ENCODE measurements at places on chromosomes 3 and 15.

- no peak for DNase-seq
These were observed 13.1 kb downstream of the RSL24D1 start for GRCh38 chr15:55183679-55184078.

DNA sequence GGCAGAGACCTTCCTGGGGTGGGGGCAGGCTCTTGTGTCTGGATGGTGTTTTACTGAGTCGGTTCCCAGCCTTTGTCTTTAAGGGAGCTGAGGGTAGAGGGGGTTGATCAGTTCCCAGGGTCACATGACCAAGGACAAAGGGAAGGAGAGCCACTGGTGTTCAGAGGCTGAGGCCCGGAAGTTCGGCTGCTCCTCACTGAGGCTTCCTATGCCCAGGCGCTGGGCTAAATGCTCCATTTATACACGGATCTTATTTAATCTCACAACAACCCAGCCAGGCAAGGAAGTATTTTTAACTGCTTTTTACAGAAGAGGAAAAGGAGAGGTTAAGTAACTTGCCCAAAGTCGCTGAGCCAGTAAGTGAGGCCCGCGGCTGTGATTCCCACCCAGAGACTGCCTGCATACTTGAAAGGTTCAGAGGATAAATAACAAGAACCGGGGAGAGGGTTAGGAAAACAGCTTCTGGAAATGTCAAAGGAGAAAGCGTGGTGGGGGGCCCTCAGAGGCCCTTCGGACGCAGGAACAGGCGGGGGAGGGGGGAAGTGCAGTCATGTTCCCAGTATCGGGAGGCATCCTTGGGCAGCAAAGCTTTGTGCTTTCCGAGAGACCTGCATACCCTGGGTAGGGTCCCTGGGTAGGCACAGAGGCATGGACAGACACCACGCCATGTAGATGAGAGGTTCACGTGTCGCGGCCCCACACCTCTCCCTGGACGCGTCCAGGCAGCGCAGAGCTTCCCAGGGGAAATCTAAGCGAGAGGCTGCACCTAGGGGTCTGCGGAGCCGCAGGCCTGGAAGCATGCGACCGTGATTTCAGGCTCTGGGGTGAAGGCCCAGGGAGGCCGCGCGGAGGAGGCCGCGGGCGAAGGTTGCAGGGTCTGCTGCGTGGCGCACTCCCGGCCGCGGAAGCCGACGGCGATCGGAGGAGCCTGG is 21.3 kb downstream of the EPHB3 start:
- no peak for DNase-seq

- no peak for DNase-seq
These were observed 139.6 kb upstream of the ZBTB20 start for GRCh38 chr3:115286529-115287197.

GRCh38 chr3:172239218-172239790 is 199.9 kb downstream of the FNDC3B start:
- no peak for DNase-seq

DNA sequence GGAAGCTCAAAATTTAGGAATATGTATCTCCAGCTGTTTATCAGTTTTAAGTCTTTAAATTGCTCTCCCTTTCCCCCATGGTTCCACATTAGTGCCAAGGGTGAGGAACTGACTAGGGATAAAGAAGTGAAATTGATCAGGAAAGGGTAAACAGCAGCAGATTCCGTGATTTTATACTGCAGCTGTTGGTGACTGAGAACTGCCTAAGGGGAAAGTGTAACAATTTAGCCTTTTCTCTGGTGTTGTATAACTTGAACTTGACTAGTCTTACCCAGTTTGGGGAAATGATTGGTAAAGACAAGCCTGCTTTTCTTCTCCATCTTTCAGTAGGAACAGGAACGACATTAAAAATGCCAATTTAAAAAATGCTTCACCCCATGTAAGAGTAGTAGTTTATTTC is 5.0 kb downstream of the SPRED1 start:
- no peak for DNase-seq

- no peak for DNase-seq
These were observed 12.6 kb downstream of the FAM107A start for GRCh38 chr3:58564456-58565160.

GRCh38 chr15:100986158-100986896 is 67.2 kb downstream of the LRRK1 start:
- no peak for DNase-seq

DNA sequence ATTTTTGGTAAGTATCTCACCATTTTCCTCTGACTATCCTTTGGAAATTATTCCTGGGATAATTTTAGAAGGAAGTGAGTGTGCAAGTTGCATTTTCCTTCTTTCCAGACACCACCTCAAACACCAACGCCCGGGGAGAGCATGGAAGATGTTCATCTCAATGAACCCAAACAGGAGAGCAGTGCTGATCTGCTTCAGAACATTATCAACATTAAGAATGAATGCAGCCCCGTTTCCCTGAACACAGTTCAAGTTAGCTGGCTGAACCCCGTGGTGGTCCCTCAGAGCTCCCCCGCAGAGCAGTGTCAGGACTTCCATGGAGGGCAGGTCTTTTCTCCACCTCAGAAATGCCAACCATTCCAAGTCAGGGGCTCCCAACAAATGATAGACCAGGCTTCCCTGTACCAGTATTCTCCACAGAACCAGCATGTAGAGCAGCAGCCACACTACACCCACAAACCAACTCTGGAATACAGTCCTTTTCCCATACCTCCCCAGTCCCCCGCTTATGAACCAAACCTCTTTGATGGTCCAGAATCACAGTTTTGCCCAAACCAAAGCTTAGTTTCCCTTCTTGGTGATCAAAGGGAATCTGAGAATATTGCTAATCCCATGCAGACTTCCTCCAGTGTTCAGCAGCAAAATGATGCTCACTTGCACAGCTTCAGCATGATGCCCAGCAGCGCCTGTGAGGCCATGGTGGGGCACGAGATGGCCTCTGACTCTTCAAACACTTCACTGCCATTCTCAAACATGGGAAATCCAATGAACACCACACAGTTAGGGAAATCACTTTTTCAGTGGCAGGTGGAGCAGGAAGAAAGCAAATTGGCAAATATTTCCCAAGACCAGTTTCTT is 3.9 kb downstream of the NFKBIZ start:
- DNase-seq, result no peak

DNA sequence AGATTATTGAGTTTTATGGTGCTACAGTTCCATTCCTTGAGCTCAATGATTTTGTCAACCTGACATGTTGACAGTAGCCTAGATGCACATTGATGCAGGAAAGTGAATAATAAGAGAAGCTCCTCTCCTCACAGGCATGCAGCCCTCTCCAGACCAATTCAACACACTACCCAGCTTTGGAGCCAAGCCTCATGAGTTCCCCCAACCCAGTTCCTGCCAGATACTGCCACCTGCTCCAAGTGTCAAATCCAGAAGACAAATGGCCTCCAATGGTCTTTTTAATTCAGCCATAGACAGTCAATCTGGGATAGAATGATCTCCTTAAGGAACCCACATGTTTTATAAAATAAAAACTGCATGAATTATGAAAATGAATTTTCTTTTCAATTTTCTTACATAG is 83.7 kb upstream of the ARHGEF3 start:
- peak; percentile 15 for DNase-seq

DNA sequence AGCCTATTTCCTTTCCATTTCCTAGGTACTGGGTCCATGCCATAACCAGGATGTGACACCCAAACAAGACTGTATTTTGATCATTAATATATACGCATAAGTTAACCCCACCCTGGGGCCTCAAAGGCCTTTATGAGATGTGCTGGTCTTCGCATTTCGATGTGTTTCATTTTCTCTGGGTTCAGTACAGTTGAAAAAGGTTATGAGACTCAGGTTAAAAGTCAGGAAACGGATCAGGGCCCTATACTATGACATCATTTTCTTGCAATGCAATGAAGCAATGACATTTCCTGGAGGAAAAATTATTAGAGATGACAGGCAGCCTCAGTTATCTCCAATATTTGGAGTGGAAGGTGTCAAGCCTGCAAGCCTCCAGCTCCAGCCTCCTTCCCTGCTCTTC is 31.7 kb downstream of the TMEM212 start:
- DNase-seq, result no peak

GRCh38 chr15:49410641-49411040 is 12.4 kb upstream of the FGF7 start:
- DNase-seq, result no peak

GRCh38 chr3:45011756-45012508 is 14.2 kb upstream of the CLEC3B start:
- DNase-seq, result no peak

DNA sequence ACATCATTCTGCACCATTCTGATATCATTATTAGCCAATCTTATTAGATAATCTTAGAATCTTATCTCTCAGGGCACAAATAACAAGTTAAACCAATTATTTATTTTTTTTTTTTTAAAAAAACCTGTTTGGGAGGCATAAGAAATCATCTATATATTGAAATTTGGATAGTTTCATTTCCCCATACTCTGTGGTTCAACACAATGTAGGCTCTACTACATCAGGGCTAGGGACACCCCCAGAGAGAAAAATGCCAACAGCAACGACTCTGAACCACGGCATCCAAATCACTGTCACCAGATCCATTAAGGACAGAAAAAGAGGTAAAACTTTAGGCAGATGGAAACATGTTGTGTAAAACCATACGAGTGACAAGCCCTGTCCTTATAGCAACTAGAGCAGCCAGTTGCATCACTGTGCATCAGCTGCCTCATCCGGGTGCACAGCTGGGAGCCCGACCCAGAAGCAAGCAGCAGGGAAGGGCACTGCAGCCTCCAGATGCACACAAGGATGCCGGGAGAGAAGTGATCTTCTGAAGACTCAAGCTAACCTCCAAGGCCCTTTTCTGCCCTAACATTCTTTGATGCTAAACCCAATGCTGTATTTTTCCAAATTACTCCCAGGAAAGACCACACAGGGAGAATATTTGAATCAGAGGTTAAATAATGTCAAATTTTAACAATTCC is 381.1 kb downstream of the CTNNB1 start:
- DNase-seq, result no peak

DNA sequence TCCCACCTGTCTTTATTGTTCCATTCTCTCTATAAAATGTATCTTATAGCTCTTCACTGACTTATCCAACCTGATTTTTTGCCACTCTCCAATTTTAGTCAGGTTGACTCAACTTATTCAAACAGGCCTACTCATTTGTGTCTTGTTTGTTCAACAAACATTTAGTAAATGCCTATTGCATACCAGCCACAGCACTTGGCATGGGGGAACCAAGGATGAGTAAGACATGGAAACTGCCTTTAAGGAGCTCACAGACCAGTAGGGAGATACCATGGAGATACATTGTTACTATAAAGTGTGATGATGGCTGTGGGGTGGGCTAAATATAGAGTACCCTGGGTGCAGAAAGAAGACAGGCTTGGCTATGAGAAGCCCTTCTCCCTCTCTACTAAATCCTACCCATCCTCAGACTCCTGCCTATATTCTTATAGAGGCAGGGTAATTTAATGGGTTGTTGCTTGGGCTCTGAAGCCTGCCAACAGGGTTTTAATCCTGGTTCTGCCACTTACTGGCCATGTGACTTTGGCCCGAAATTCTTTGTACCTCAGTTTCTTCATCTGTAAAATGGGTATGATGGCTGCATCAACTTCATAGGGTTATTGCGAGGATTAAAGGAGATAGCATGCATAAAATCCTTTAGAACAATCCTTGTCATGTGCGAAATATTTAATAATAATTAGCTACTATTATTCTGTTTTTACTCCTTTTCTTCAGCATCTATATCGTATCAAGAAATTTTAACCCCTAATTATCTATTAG is 348.5 kb upstream of the UMPS start:
- no peak for DNase-seq

DNA sequence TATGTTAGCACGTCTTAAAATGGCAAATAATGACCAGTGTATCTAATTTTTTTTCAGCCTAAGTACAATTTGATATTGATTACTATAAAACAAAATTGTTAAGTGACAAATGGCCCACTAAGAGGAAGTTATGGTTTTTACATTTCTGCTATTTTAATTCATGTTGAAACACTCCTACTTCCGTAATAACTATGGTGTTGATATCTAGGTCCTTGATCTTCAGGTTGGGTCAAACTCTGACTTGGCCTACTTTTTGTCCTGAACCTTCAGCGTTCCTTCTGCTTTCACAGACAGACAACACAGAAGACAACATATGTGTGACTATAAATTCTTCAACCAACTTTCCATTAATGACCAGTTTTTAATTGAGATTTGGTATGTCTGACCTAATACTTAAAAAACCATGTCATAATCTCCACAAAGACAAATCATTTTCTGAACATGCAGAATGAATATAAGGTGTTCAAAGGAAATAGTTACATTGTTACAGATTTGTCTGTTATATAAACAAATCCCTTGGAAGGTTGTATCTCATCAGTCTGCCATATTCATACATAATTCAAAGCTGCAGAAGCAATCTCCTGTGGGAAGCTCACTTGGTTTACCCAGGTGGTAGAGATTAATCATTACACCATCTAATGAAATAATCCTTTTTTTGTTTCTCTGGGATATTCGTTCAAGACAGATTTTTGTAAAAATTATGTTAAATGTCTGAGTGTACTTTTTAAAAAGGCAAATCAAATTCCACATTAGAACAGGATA is 92.1 kb upstream of the TSPAN3 start:
- no peak for DNase-seq

DNA sequence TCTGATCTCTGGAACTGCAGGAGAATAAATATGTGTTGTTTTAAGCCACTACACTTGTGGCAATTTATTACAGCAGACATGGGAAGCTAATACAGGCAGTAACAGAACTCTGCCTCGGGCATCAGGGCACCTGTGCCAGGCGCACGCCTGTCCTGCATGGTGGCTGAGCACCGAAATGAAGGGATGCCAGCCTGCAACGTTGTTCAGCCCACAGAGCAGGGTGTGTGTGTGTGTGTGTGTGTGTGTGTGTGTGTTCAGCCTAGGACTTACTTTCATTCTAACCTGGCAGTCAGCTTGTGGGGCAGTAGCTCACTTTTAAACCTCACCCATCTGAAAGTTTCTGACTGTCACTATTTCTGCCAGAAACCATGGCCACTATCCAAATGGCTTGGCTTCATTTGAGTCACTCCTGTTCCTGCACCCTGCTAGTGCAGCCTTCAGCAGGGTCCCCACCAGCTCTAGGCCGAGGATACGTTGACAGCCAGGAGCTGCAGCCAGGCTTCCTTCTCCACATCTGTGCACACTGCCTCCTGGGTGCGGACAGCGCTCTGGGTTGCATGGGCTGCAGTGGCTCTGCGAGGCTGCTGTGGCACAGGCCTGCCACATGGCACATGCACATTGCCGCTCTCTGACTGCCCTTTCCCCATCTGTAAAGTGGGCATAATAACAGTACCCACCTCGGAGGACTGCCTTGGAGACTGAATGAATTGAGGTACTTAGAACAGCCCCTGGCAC is 4.5 kb downstream of the UROC1 start:
- no peak for DNase-seq

DNA sequence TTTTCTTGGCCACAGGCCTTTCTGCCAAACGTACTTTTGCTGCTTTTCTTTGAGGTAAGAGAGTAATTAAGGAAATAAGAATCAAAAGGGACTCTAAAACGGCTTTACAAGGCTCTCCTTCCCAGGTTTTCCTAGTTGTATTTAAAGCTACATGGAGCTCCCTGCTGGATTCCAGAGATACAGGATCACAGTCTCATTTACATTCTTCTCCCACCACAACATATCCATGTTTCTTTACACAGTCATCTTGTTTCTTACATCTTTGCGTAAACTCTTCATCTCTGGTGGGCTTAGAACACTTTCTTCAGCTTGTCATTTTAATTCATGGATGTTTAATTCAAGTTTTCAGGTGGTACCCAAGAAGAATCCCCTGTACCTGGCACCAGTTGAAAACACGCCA is 117.6 kb upstream of the BFSP2 start:
- DNase-seq, result no peak

Measured in SK-N-DZ (cell line).